Nasal cavity respiratory epithelium epithelial cell of viscerocranial mucosa (primary cell): ENCODE measurements at places on chromosomes 3 and 15. TPM values are rescaled to one million over a fixed set of nuclear protein-coding genes. Genes with fewer than 3 reads are reported as not detected.

CAND2 gene
- 0.34 and 4.3 TPM in 2 replicates for total RNA-seq

ST3GAL6 gene
- total RNA-seq, result 1.4 and 4.3 TPM in 2 replicates

MFAP1 gene
- total RNA-seq, result 28.4 and 38.1 TPM in 2 replicates

TRH gene
- not detected in 2 replicates for total RNA-seq

ATP13A5 gene
- 0.07 TPM in 1 of 2 replicates, not detected in the other for total RNA-seq

SNX22 gene
- under 0.01 and 0.07 TPM in 2 replicates for total RNA-seq

POTEB2 gene
- not detected in 2 replicates for total RNA-seq

SLCO2A1 gene
- under 0.01 TPM in 2 replicates for total RNA-seq

CSPG5 gene
- total RNA-seq, result 0.36 and 1.7 TPM in 2 replicates

IP6K1 gene
- 27.3 and 45.8 TPM in 2 replicates for total RNA-seq

ISL2 gene
- 0.14 and 0.68 TPM in 2 replicates for total RNA-seq

SLC2A2 gene
- not detected in 2 replicates for total RNA-seq
